ENCODE measurements at places on chromosomes 3 and 15. TPM values are rescaled to one million over a fixed set of nuclear protein-coding genes. Genes with fewer than 3 reads are reported as not detected.

HRH1 gene
- 35.6 TPM for total RNA-seq

MRPL46 gene
- total RNA-seq: 11.6 TPM

ITIH3 gene
- total RNA-seq: not detected

TASOR gene
- 97.2 TPM for total RNA-seq

DCLK3 gene
- total RNA-seq: not detected

CP gene
- 0.33 TPM for total RNA-seq

HEXA gene
- 98.2 TPM for total RNA-seq

SCG3 gene
- not detected for total RNA-seq

LHFPL4 gene
- under 0.01 TPM for total RNA-seq

UBE2Q2 gene
- 68.1 TPM for total RNA-seq

CFAP92 gene
- total RNA-seq: not detected

DHFR2 gene
- total RNA-seq: 7.0 TPM

ZMYND10 gene
- 1.5 TPM for total RNA-seq

DLEC1 gene
- total RNA-seq: under 0.01 TPM

CX3CR1 gene
- total RNA-seq: not detected

PRSS50 gene
- not detected for total RNA-seq

CLSTN2 gene
- 0.29 TPM for total RNA-seq

CSPG5 gene
- under 0.01 TPM for total RNA-seq

KBTBD13 gene
- total RNA-seq: under 0.01 TPM

GPR156 gene
- total RNA-seq: 0.44 TPM

CAND2 gene
- 16.9 TPM for total RNA-seq

HIGD2B gene
- not detected for total RNA-seq

GAP43 gene
- 0.33 TPM for total RNA-seq

HESX1 gene
- 1.2 TPM for total RNA-seq

ARID3B gene
- total RNA-seq: 1.5 TPM

SPESP1 gene
- 7.8 TPM for total RNA-seq
